ENCODE measurements at places on chromosomes 16 and 17.

DNA sequence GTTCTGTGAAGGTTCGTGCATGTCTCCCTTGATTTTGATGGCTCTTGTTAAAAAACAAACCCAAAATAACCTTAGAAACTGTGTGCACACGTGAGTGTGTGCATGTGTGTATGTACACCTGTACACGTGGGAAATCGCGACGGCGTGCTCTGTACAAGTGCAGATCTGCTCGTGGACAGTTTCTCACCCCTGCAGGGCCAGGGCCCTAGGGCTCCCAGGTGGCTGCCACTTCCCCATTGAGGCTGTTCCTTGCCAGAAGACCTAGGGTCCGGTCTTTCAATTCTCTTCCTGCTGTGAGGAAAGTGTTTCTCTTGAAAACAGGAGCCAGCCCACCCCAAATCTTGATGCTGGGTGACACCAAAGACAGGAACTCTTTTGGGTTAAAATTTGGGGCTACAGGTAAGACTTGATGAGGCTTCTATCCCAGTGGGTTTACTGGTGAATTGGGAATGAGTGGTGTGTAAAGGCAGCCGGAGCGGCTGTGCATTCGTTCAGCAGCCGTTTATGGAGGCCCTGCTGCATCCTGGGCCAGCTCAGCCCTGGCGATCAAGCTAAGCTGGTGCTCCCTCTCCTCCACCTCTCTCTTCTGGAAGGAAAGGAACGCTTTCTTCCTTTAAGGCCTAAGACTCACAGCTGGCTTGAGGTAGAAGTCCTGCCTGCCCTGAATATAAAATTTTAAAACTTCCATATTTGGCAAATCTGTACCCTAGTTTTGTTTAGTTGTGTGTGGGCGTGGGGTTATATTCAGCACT, 137.9 kb downstream of the CLEC16A start:
- DNase-seq: no peak

- DNase-seq: no peak
Observed at GRCh38 chr17:77471984-77472461, 331.3 kb downstream of the SEC14L1 start.

DNA sequence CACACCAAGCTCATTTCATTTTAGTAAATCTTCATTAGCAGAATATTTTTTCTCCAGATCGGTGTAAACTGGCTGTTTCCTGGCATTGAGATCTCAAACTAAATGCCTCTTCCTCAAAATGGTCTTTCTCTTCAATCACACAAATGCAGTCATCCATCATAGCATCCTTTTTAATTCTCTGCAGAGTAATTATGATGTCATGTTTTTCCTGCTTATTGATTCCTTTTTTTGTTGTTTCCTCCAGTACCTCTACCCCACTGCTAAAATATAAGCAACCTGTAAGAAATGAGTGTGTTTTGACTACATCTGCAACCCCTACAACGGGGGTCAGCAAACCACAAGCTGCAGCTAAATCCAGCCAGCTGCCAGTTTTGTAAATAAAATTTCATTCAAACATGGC, 65.6 kb upstream of the TOM1L1 start:
- no peak for DNase-seq

GRCh38 chr16:85047867-85048455, 20.4 kb downstream of the KIAA0513 start:
- DNase-seq: no peak

- no peak for DNase-seq
Observed at GRCh38 chr17:9598661-9599060, 22.2 kb downstream of the CFAP52 start.

- no peak for DNase-seq
Observed at GRCh38 chr17:48928876-48929811, 15.5 kb downstream of the SNF8 start.

GRCh38 chr16:72604375-72604774, 432.4 kb upstream of the PMFBP1 start:
- no peak for DNase-seq

GRCh38 chr16:69363281-69363717, 11.7 kb upstream of the TMED6 start:
- DNase-seq: no peak

DNA sequence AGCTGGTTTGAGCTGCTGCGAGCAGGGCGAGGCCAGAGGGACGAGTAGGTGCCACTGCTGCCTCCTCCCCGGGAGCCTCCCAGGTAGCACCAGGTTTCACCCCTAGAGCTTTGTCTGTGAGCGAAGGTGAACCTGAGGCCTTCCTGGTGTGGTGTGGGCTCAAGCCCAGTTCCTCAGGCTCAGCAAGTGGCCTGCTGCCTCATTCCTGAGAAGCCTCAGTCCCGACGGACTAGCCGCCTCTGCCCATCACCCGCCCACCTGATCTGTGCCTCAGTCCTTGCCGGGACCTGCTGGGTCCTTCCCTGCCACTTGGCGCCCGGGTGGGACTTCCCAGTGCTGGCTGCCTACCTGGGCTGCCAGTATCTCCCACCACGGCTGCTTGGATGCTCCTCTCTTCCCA, 1.7 kb downstream of the NLRC3 start:
- no peak for DNase-seq

- peak; percentile 73 for DNase-seq
Observed at GRCh38 chr17:79844869-79845600, 5.8 kb upstream of the CBX4 start.

DNA sequence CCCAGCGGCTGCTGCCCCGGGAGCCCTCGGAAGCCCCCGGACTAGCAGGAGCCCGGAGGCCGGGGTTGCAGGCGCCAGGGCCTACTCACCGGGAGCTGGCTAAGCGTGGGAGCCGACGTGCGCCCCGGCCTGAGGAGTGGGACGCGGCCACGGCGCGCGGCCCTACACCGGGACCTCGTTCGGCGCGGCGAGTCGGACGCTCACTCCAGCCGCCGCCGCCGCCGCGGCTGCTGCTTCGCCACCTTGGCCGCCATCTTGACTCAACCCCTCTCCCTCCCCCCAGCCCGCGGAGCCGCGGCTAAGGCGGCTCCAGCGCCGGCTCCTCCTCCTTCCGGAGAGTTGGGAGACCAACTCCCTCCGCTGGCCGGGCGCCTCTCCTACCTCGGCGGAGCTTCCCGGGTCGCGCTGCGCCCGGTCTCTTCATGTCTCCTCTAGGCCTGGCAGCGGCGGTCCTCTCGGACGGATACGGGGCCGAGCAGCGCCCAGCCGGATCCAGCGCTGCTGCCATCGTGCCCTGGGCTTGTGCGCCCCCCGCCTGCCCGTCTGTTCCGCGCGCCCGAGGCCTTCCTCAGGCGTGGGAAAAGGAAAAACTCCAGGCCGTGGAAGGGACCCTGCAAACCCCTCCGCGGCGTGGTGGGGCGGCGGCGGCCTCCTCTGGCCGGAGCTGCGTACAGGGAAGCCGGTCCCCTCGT, at the start of gene NCOR1:
Gene NCOR1 (minus strand): TSS at position 262 of the 692 bp plus-strand sequence. CDS start 20,965 bp downstream, outside the sequence.
- DNase-seq: peak; percentile 93

DNA sequence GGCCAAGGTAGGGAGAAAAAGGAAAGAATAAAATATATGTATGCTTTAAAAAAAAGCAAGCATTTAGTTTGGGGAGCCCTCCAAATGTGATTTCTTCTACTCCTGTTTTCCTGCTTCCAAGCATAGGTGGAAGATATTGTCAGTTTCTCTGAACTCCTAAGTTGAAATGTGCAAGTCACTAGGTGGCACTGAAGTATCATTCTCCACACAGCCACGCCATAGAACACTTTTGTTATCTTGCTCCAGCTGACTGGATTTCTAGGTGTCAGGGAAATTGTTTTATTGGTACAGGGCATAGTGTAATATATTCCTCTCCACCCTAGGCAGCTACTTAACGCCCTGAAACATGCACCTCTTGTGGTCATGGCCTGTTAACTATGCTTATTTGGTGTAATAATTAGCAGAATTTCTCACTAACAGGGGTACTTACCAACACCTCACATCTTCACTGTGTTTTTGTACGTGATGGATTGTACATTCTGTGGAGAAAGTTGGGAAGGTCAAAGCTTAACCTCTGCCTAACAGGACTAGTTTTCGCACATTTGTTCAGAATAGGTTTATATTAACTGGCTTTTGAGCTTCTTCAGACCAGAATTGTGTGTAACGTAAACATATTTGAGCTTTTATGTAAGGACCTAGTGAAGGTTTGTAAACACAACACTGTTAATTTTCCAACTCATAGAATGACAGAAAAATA, 69.3 kb downstream of the FTO start:
- no peak for DNase-seq

DNA sequence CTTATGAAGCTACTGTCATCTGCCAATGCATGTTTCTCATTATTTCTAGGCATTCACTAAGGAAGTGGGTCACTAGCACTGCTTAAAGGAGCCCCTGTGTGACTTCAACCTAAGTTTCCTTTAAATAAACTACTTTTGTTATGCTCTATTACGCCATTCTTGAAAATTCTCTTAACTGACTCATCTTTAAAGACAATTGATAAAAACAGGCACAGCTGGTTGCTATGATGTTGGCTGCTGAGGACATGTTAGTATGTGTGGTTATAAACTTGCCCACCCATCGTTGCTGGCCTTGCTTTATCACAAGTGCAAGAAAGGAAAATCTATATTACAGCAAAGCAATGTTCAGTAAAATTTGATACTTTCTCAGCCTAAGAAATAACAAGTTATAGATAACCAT, 75.8 kb upstream of the CNTNAP4 start:
- DNase-seq: no peak

DNA sequence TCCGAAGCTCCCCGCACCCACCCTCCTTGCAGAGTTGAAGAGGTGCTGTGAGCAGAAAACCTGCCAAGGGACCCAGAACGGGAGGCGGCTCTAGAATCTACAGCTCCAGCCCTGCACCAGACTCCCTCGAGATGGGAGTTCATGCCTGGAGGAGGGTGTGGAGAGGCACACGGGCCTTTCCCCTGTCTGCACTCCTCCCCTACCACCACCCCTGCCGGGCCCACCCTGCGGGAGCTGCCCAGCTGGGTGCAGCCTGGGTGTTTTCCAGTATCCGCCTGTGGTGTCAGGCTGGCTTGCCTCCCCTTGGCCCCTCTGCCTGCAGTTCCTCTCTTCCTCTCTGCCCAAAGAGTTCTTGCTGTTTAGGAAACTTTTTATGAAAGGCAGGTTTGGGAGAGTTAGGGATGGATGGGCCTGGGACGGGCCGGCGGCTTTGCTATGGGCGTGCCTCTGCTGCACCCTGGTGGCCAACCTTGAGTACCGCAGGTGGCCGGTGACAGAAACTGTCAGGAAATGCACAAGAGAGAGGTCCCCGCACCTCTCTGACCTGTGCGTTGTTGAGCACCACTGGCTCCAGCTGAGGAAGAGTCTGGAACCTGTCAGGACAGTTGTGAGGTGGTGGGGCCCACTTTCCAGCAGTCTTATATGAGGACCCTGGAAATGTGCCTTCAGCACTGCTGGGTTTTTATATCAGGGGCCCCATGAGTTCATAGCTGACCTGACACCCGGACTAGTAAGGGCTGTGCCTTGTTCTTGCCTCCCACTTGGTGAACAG, 354.1 kb downstream of the SEC14L1 start:
- peak; percentile 87 for DNase-seq

DNA sequence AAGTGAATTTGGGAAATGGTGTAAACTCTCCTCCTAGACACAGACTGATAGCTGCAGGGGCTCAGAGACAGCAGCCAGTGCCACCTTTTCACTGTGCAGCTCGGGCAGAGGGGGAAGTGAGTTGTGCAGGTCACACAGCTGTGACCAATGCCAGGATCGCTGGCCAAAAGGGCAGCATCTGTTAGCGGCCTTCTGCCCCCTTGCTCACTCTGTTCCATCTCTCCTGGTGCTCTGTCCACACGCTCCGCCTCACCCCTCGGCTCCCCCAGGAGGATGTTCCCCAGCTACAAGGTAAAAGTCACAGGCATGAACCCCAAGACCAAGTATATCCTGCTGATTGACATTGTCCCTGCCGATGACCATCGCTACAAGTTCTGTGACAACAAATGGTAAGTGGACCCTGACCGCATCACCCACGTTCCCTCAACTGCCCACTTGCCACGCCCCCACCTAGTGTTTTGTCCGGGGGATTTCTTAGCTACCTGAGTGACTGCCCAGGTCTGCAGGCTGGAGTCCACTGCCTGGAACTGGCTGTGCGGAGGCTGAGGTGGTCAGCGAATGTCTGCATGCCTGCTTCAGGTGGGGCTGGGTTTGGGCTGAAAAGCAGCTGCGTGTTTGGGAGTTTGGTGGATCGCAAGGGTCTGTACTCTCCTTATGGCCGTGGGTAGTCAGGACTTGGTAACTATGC, 13.5 kb downstream of the TBX4 start:
- DNase-seq: no peak

- no peak for DNase-seq
Observed at GRCh38 chr16:55672471-55672870, 16.7 kb downstream of the SLC6A2 start.

DNA sequence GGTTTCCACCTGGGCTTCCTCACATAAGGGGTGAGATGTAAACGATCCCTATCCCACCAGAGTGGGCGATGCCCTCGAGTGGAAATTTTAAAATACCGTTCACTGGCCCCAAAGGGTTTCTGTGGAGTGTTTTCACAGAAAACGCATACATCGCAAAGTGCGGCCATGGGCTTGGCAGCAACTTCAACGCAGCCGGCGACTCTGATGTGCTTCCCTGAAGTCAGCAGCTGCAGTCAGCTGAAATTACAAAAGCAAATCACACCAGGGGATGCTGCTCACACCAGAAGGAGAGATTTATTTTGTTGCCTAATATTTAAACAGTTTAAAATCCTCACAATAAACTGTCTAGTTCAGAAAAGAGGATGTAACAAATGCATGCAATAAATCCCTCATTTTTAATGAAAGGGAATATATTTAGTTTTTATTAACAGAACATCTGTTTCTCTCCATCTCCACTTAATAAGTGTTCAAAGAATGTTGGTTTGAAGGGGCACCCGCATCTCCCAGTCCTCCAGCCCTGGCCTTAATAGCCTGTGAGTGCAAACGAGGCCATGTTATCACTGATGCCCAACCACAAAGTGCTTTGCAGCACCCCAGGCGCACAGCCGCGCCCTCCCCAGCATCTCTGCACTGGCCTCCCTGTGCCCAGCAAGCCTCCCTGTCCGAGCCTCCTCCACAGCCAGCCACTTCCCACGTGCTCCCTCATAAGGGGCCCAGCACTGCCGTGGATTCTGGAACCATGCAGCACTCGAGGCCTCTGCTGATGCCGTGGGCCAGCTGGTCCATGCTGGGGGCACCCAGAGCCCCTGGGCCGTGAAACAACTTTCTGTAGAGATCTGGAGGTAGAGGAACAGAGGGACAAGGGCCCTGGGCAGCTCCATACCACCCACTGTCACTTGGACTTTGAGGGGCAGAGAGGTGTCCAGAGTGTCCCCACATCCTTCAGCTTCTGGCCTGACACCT, 17.3 kb upstream of the XYLT2 start:
- no peak for DNase-seq

- DNase-seq: no peak
Observed at GRCh38 chr16:51157698-51158097, 6.6 kb upstream of the SALL1 start.

GRCh38 chr17:21194703-21195102, 19.3 kb downstream of the TMEM11 start:
- no peak for DNase-seq

DNA sequence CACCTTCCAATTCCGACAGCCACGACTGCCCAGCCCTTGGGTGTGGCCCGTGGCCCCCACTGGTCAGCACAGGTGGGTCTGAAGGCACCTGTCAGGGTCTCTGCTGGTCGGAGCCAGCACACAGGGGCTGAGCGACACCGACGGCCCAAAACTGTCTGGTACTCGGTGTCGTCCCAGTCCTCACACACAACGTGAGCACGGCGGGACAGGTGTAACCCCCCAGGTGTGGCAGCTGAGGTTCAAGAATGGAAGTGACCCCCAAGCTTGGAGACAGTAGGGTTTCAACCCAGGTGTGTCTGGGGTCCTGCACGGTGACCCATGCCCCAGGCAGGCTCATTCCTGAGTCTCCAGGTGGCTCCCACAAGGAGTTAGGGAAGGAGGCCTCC, 1.0 kb downstream of the GALNS start:
- DNase-seq: no peak

Data from activated T-cell treated with anti-CD3 and anti-CD28 coated beads, Interleukin-2, amount 50 U/mL, for 24 hours (primary cell).